ENCODE measurements at places on chromosomes 6 and 20.

DNA sequence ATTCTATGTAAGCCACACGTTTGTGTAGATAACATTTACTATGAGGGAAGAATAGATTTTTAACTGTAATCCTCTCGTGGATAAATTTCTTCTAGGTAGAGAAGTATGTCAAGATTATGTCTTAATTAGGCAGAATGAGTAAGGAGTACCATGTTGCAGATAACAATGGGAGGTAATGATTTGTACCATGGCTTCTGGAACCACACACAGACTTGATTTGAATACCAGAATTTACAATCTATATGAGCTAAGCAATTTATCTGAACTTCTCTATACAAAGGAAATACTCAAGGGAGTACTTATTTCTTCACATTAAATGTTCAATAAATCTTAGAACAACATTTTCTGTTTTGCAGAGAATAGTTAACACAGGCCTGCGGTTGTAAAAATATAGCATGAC is 51.5 kb downstream of the RPS12 start:
- no peak for DNase-seq

DNA sequence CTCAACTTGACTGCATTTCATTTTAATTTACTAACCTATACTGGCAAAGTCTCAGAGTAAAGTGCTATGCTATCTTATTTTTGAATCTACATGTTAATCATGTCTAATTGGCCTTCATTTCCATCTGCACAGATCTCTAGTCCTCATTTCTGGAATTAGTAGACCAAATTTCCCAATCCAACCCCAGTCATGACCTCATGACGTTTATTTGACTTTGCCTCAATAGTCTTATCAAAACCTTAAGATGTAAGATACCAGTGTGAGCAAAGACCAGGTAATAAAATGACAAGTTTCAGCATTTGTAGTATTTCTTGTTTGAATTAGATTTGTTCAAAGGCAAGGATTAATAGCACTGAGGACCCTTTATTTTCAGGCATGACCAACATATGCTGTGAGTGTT is 43.3 kb upstream of the MYB start:
- no peak for DNase-seq

- no peak for DNase-seq
Measured at GRCh38 chr20:39019027-39019426, 56.9 kb downstream of the DHX35 start.

DNA sequence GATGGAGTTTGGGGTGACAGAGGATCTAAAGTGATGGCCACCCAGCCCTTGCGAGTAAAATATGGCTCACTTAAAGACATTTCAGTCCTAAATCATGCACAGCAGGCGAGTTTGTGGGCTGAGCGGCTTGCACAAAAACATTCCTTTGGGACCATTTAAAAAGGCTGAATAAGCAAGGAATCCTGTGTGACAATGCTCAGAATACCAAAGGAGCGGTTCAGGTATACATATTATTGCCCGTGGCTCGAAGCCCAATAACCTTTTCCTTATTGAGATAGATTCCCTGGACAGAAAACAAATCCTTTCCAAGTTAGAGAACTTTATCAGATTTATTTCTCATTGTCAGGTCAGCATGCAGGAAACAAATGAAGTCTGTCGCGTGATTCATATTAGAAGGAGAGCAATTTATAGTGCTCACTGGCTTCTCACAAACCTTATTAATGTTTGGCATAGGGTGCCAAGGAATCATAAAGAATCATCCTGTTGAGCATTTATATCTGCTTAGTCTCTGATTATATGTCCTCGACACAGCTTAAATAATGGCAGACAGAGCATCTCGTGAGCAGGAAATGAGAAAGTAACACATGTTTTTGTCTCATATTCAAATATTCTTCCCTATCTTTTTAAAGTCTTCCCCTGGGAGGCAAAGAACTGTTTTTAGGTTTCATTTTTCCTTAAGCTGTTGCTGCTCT is 121.3 kb downstream of the TRMT11 start:
- DNase-seq, result peak; percentile 46

- peak; percentile 97 for DNase-seq
Measured at GRCh38 chr20:38472513-38473366, at the start of gene RALGAPB. RALGAPB (plus strand) TSS chr20:38472843; CDS start chr20:38488433, 15,590 bp downstream.

- no peak for DNase-seq
Measured at GRCh38 chr20:63882257-63883200, 12.4 kb upstream of the DNAJC5 start.

- peak; percentile 70 for DNase-seq
Measured at GRCh38 chr6:87714093-87714842, 12.2 kb upstream of the AKIRIN2 start.

- peak; percentile 81 for DNase-seq
Measured at GRCh38 chr6:158475344-158476302, 84.3 kb upstream of the TMEM181 start.

Measured in fibroblast of skin of right quadriceps (primary cell).